T follicular helper cell (primary cell): ENCODE measurements at places on chromosomes 1 and 21.

DNA sequence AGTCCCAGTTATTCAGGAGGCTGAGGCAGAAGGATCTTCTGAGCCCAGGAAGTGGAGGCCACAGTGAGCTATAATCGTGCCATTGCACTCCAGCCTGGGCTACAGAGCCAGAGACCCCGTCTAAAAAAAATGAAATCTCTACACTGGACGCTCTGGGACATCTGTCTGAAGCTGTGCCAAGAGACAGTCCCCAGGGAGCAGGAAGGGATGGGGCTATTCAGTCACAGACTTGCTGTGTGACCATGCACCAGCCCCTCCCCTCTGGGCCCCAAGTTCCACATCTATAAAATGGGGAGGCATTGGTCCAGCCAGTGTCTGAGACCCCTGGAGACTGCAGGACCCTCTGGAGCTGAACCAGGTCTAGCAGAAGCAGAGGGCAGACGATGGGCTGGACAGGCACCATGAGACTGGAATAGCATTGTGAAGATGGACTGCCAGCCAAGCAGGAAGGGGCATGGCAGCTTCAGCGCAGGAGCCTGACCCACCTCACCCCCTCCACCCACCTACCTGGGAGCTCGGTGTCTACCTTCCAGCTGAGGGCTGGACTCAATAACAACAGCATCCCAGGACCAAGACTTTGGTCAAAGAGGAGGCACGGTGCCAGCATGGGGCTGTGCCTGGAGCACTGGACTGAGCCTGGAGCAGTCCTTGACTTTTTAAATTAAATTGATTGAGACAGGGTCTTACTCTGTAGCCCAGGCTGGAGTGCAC is 1.4 kb downstream of the TMEM54 start:
- no peak for DNase-seq

GRCh38 chr1:154453574-154454352 is 48.3 kb upstream of the TDRD10 start:
- DNase-seq, result no peak

GRCh38 chr1:24849672-24850295 is 80.3 kb downstream of the RUNX3 start:
- DNase-seq, result no peak

- no peak for DNase-seq
These were observed 32.7 kb upstream of the ENAH start for GRCh38 chr1:225685476-225686176.

- no peak for DNase-seq
These were observed 68.6 kb upstream of the ERRFI1 start for GRCh38 chr1:8094481-8095241.

DNA sequence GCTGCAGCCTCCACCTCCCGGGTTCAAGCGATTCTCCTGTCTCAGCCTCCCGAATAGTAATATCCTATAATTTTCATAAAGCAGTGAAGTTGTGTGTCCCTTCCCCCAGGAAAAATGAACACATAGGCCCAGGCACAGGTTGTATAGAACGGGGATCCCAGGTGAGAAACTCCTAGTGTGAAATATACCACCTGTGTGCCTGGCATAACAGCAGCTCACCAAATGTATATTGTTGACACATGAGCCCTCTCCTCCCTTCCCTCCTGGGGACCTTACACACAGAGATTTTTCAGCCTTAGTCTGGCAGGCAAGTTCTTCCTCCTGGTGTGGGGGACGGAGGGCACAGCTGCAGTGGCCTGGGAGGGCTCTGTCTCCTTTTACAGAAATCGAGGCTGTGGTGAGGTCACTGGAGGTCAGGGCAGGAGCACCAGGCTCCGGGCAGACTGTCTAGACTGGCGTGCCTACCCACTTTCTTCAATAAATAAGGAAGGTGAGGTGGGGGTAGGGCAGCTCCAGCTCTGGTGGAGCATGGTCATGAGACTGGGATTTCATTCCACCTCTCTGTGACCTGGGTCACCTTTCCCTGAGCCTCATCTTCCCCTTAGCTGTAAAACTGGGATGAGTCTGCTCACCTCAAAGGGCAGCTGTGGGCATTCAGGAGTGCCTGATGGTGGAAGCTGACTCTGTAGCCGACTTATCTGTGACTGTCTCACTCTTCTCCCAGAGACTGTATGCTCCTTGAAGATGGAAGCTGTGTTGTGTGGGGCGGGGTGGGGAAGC is 14.3 kb downstream of the RCC1 start:
- DNase-seq, result no peak

GRCh38 chr1:224535641-224536040 is 80.5 kb upstream of the CNIH3 start:
- DNase-seq, result no peak

DNA sequence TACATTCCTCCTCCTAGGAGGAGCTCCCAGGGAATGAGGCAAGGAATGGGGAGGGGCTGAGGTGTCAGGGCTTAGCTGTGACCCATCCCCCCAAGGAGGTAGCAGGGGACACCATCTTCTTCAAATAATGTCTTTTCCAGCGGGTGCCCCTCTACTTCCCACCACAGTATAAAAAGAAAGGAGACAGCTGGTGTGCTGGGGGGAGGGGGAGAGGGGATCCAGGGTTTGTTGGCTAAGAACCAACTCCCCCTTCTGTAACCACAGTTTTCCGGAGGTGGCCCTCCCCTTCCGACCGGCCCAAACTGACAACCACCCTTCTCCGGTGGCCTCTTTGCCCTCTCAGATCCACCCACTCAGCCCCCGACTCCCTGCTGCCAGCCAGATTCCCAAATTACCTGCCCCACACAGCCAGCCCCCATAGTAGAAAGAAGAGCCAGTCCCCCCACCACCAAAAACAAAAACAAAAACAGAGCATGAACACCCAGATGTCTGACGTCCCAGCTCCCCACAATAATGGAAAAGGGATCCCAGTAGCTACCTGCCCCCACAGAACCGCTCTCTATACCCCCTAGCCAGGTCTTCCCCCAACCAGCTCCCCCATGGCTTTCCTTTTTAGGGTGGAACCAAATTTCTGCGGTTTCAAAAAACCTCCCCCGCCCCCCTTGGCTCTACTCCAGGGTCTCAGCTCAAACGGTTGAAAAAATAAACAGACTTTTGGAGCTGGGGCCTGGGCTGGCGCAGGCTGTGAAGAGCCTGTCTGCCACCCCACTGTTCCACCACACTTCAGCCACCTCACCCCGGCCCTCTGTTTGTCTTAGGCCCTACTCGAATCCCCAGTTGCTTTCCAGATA is 2.1 kb downstream of the ARHGEF2 start:
- DNase-seq, result peak; percentile 64

- DNase-seq, result no peak
These were observed 454.8 kb downstream of the KIF26B start for GRCh38 chr1:245609354-245610150.

- no peak for DNase-seq
These were observed 1.8 kb downstream of the CTTNBP2NL start for GRCh38 chr1:112397841-112398240.

DNA sequence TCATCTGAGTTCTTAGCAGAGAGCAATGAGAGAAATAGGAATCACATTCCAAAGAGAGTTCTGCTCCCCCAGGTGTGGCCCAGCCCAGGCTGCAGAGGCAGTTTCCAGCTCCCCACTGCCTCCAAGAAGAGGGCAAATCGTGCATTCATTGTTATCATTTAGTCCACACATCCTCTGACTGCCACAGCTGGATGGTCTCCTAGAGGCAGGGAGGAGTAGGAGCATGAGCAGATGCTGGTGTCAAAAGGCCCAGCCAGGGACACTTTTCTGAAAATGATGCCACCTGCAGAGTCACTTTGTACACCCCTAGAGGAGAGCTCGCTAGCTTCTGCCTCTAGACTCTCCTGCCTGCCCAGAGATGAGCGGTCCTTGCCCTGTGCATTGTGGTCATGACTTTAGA is 33.6 kb upstream of the GNPAT start:
- no peak for DNase-seq

GRCh38 chr1:31372751-31373055 is 173 bp downstream of the FABP3 start:
- no peak for DNase-seq

- DNase-seq, result no peak
These were observed 436 bp upstream of the TTLL7 start for GRCh38 chr1:83999316-83999819.

- DNase-seq, result no peak
These were observed 28.4 kb downstream of the EGLN1 start for GRCh38 chr1:231393668-231394067.

DNA sequence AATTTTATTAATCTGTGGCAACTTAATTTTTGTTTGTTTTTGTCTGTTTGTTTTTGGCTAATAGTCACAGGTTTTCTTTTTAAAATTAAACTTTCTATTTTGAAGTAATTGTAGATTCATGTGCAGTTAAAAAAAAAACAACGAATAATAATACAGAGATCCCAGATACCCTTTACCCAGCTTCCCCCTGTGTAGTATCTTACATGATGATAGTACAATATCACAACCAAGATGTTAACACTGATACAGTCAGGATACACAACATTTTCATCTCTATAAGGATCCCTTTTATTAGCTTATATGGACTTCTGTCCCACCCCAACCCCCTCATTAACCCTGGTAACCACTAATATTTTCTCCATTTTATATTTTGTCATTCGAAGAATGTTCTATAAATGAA is 5.9 kb downstream of the VPS45 start:
- no peak for DNase-seq

GRCh38 chr21:37008724-37009123 is 2.2 kb downstream of the RIPPLY3 start:
- no peak for DNase-seq

DNA sequence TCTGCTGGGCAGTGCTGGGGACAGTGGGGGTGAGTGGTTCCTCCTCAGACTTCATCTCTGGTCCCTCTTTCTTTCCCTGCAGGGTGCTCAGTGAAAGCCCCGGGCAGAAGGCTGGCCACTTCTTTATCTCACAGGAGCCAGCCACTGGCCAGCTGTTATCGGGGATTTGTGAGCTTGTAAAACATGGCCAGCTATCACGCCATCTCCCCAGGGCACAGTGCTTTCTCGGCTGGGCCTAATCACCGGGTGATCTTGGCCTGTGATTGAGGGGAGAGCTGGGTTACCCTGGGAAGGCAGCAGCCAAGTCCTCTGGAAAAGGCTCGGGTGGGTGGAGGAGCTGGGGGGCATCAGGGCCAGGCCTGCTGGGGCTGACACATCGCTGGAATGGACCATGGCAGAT is 83.0 kb downstream of the IGSF21 start:
- DNase-seq, result no peak

DNA sequence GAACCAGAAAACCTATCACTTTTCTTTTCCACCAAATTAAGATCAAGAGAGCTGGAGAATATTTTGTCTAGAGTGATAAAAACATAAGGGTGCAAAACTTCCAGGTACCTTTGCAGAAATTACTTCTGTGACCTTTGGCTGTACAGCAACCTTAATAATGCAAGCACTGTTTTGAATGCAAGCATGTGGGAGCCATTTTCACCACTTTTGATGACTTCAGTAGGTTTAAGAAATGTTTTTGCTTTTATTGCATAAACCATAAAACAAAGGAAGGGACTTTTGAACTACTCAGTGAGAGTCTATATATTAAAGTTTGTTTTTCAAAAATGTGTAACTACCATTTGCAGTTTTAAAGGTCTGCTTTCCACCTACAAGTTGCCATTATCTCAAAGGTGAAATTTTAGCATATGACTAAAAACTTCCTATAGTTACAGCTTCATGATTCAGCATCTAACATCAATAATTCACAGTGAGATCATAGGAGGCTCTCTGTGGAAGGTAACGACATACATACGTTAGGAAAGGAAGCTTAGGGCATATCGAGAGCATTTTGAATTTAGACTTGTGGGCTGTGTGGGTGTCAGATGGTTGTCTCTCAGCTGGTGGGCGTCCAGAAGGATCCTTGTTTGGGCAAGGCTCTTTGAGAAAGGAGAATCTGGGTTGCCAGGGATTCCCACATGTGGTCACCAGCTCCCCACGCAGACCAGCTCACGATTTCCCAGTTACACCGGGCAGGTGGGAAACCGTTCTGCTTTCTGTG is 1.1 kb upstream of the GADD45A start:
- DNase-seq, result no peak

- DNase-seq, result no peak
These were observed 7.8 kb downstream of the DIPK1A start for GRCh38 chr1:92953491-92953890.

DNA sequence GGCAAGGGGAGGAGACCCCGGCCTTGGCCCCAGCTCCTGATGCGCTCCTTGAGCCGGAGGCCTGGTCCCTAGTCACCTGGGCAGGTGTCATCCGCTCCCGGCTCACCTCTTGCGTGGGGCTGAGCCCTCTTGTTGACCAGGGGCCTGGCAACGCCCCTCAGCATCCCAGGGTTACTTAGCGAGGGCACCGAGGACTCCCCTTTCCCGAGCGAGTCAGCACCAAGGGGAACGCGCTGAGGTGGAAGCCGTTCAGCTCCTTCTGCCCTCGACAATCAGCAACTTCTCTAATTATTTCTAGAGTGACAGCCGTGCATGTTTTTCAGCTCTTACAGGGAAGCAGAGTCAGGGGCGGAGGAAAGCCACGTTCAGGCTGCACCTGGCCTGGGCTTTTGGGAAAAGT is 522 bp downstream of the SLC45A1 start:
- no peak for DNase-seq

GRCh38 chr21:29914326-29914725 is 25.5 kb downstream of the GRIK1 start:
- no peak for DNase-seq

DNA sequence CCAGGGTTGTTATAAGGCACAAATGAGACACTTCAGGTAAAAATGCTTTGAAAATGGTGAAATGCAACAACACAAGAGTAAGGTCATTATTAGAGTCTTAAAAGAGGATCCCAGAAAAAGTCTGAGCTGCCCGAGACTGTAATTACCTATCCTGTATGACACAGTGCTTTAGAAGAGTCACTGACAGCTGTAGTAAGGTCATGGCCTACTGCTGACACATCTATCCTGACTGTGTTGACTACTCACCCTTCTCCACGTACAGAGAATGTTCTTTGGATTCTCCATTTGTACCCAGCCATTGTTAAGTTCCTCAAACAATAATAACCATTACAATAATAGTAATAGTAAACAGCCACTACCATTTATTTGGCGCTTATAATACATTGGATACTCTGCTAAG is 104.4 kb downstream of the CACHD1 start:
- DNase-seq, result no peak

DNA sequence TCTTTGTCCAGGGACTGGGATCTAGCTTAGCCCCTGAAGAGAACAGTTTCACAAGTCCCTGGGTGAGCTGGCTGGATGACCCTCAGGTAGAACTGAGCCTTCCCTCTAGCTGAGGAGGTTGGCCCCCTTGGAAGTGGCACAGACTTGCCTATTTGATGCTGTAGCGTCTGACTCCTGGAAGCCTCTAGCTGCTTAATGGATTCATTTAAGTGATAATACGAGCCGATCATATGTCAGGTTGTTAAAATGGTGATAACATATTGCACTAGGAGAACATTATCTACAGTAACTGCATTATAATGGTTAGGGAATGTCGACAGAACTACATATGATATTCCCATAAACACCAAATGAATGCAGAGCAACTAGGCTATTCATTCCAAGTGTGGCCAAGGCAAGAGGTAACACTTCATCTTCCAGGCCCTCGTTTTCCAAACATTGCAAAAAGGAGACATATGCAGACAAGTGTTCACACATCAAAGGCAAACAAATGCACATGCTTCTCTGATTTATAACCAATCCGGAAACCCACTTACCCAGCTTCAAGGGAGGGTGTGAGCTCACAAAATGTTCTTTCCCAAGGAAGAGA is 340.1 kb upstream of the PLXNA2 start:
- no peak for DNase-seq

- DNase-seq, result no peak
These were observed 75.2 kb downstream of the OLFML2B start for GRCh38 chr1:161948435-161948834.

GRCh38 chr1:34885405-34886247 is 26.1 kb upstream of the SMIM12 start:
- DNase-seq, result no peak
